K562 (cell line): ENCODE measurements at places on chromosomes 1 and 21. TPM values are rescaled to one million over a fixed set of nuclear protein-coding genes. Genes with fewer than 3 reads are reported as not detected.

DNA sequence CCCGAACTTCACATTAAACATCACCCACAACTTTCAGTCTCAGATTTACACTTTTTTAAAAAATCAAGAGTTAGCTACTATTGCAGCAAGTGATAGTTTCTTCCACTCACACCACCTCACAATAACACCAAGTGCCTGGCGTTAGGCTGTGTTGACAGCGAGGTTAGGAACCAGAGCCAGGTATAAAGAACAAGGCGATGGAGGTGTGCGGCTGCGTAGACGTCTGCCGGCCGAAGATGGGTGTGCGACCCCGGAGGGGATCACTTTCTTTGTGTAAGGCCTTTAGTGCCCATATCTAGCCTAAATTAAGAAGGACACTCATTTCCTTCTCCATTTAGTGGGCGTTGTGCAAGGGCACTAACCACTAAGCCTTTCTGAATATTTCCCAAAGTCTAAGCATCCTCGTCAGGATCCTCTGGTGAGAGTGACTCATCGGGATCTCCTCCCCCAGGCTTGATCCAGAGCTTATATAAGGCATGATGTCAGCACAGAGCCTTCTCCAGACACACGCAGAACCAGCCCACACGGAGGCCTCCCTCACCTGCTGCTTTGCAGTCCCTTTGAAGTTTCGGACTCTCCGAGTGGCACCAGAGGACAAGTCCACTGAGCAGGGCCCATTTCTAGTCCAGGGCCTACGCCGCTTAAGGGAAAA is 11.8 kb downstream of the NHLH2 start:
- no peaks in the 10 kb centered on the region; the same call in 2 of the 3 replicates for H3K4me1 ChIP-seq
- no peak overlapping the region for H3K4me3 ChIP-seq
- no peaks in the 10 kb centered on the region; the same call in 1 of the 3 replicates for H3K27me3 ChIP-seq
- peak; percentile 21 for DNase-seq

- no peaks in the 10 kb centered on the region for H3K27me3 ChIP-seq
- no peak overlapping the region for H3K27ac ChIP-seq
- H3K36me3 ChIP-seq, result peaks cover 86% of the 10 kb centered on the region
- no peak overlapping the region for H3K4me3 ChIP-seq
- peaks cover 3% of the 10 kb centered on the region; the same call in 1 of the 2 replicates for H3K4me1 ChIP-seq
Observed at GRCh38 chr1:109314795-109315194, 8.0 kb upstream of the MYBPHL start.

GRCh38 chr1:166785987-166786386 is 53.3 kb upstream of the POGK start:
- no peaks in the 10 kb centered on the region for H3K36me3 ChIP-seq
- DNase-seq, result peak; percentile 23
- no peak overlapping the region for H3K4me3 ChIP-seq
- no peak overlapping the region for H3K27ac ChIP-seq
- no peaks in the 10 kb centered on the region for H3K4me1 ChIP-seq

- no peak overlapping the region for H3K4me3 ChIP-seq
- H3K27me3 ChIP-seq, result no peaks in the 10 kb centered on the region
- no peak for DNase-seq
- H3K36me3 ChIP-seq, result no peaks in the 10 kb centered on the region
- no peaks in the 10 kb centered on the region; the same call in 1 of the 2 replicates for H3K4me1 ChIP-seq
Observed at GRCh38 chr1:40029608-40030007, 10.9 kb upstream of the CAP1 start.

GRCh38 chr1:208105756-208106155 is 138.4 kb downstream of the PLXNA2 start:
- peaks cover 92% of the 10 kb centered on the region for H3K27me3 ChIP-seq
- DNase-seq, result no peak
- no peak overlapping the region for H3K27ac ChIP-seq
- H3K36me3 ChIP-seq, result no peaks in the 10 kb centered on the region
- no peaks in the 10 kb centered on the region for H3K4me1 ChIP-seq

- H3K36me3 ChIP-seq, result no peaks in the 10 kb centered on the region; the same call in 2 of the 3 replicates
- no peak for DNase-seq
- H3K4me3 ChIP-seq, result no peak overlapping the region
Observed at GRCh38 chr21:38171723-38172344, 85.0 kb upstream of the KCNJ15 start.

- H3K27me3 ChIP-seq, result no peaks in the 10 kb centered on the region
- H3K27ac ChIP-seq, result peak overlapping the region; percentile 9; the same call in 2 of the 3 replicates
- DNase-seq, result no peak
- H3K36me3 ChIP-seq, result no peaks in the 10 kb centered on the region
- peaks cover 34% of the 10 kb centered on the region; the same call in 2 of the 3 replicates for H3K4me1 ChIP-seq
Observed at GRCh38 chr1:84712276-84712874, 22.1 kb upstream of the SSX2IP start.

SLC27A3 gene
- 2.8 and 3.6 TPM in 2 replicates for total RNA-seq

CD1C gene
- total RNA-seq, result not detected in 2 replicates

S100A14 gene
- 0.24 and 0.25 TPM in 2 replicates for total RNA-seq

BRINP3 gene
- 0.16 and 0.31 TPM in 2 replicates for total RNA-seq
